ENCODE measurements at places on chromosomes 4 and X. TPM values are rescaled to one million over a fixed set of nuclear protein-coding genes. Genes with fewer than 3 reads are reported as not detected.

GRCh38 chrX:103012945-103013344 is 51.0 kb downstream of the BEX1 start:
- H3K4me1 ChIP-seq = no peaks in the 10 kb centered on the region
- no peaks in the 10 kb centered on the region for H3K27me3 ChIP-seq
- DNase-seq = no peak
- H3K4me3 ChIP-seq = no peak overlapping the region
- no peak overlapping the region for H3K27ac ChIP-seq

DNA sequence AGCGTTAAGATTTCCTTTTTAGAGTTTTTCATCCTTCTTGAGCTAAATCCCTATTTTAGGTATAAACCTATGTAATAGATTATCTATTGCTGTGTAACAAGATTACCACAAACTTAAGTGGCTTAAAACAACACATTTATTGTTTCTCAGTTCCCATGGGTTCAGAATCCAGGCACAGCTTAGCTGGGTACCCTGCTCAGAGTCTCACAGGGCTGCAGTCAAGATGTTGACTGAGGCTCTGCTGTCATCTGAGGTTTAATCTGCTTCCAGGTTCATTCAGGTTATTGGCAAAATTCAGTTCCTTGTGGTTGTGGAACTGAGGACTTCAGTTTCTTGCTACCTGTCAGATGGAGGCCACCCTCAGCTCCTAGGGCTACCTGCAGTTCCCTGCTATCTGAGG is 60.9 kb downstream of the GK start:
- no peak for DNase-seq
- H3K4me3 ChIP-seq = no peak overlapping the region
- H3K27me3 ChIP-seq = no peaks in the 10 kb centered on the region
- H3K27ac ChIP-seq = peak overlapping the region; percentile 71
- peaks cover 29% of the 10 kb centered on the region for H3K4me1 ChIP-seq
- H3K36me3 ChIP-seq = peaks cover 43% of the 10 kb centered on the region

GRCh38 chr4:152708796-152709195 is 29.0 kb upstream of the TMEM154 start:
- no peak overlapping the region for H3K4me3 ChIP-seq
- no peaks in the 10 kb centered on the region for H3K27me3 ChIP-seq
- no peak for DNase-seq
- H3K27ac ChIP-seq = no peak overlapping the region

RHOXF1 gene
- total RNA-seq = not detected

- no peaks in the 10 kb centered on the region for H3K27me3 ChIP-seq
- H3K36me3 ChIP-seq = no peaks in the 10 kb centered on the region
- no peak overlapping the region for H3K4me3 ChIP-seq
- no peak overlapping the region for H3K27ac ChIP-seq
- H3K4me1 ChIP-seq = no peaks in the 10 kb centered on the region
These were observed 19.8 kb upstream of the PLCXD1 start for GRCh38 chrX:261167-261918.

GRCh38 chrX:18617407-18617750 is 54.5 kb downstream of the RS1 start:
- DNase-seq = no peak
- H3K27ac ChIP-seq = no peak overlapping the region
- no peaks in the 10 kb centered on the region for H3K27me3 ChIP-seq
- H3K36me3 ChIP-seq = no peaks in the 10 kb centered on the region
- H3K4me3 ChIP-seq = no peak overlapping the region

- H3K4me3 ChIP-seq = no peak overlapping the region
- no peak overlapping the region for H3K27ac ChIP-seq
- no peak for DNase-seq
- H3K27me3 ChIP-seq = no peaks in the 10 kb centered on the region
- H3K4me1 ChIP-seq = no peaks in the 10 kb centered on the region
- H3K36me3 ChIP-seq = no peaks in the 10 kb centered on the region
These were observed 1425.8 kb downstream of the PCDH7 start for GRCh38 chr4:32145987-32146386.

Measured in activated CD4-positive, alpha-beta memory T cell treated with anti-CD3 and anti-CD28 coated beads for 36 hours (primary cell).